Suprapubic skin (tissue), 4 donors: ENCODE measurements at places on chromosomes 12 and 14.
A peak's percentile ranks its signal among the peaks of the same experiment; 100 is the strongest.

- DNase-seq = no peak
These were observed 18.6 kb downstream of the GPRC5A start for GRCh38 chr12:12909995-12910420.

- no peak for DNase-seq
These were observed 28.6 kb downstream of the FIGNL2 start for GRCh38 chr12:51819736-51820525.

GRCh38 chr12:54412348-54412747 is 6.7 kb downstream of the ITGA5 start:
- DNase-seq = peak; percentile 58

- no peak for DNase-seq
These were observed 59.1 kb upstream of the MED13L start for GRCh38 chr12:116336542-116337065.

DNA sequence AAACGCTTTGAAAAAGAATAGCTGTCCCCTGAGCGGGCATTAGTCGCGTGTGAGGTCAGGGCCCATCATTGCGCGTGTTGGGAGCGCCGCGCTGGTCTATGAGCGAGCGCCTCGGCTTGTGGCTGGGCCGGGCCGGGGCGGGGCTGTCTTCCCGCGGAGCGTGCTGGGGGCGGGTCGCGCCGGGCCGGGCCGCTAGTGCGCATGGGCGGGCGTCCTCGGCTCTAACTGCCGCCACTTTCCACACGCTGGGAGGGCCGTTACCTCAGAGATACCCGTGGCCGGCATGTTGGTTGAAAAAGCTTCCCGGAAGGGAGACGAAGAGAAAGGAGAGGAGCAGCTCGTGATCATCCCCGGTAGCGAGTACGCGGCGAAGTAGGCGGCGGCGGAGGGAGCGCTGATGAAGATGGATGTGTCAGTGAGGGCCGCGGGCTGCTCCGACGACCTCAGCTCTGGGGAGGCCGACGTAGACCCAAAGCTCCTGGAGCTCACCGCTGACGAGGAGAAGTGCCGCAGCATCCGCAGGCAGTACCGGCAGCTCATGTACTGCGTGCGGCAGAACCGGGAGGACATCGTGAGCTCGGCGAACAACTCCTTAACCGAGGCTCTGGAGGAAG is at the start of gene EID3:
Gene EID3 (plus strand): TSS at position 202 of the 614 bp plus-strand sequence. CDS start 196 bp downstream, at position 398.
- peak; percentile 92 for DNase-seq

GRCh38 chr14:49893309-49894213 is 679 bp downstream of the ARF6 start:
- DNase-seq = peak; percentile 85

DNA sequence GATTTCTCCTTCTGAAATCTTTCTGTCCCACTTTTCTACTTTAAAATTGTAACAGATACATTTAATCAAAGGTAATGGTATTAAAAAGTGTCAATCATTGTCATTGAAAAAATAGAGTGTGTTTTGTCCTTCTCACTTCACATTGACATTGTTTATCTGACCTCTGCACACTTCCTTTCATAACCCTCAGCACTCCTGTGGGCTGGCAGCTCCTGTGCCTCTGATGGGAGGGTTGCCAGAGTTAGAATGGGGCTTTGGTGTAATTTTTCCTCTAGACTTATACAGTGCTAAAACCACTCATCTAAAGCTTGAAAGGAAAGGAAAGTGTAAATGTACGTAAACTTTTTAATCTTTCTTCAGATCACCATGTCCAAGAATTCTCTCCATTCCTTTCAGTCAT is 23.7 kb downstream of the KCNA1 start:
- DNase-seq = no peak

GRCh38 chr14:68756000-68756481 is 36.8 kb downstream of the ZFP36L1 start:
- no peak for DNase-seq

DNA sequence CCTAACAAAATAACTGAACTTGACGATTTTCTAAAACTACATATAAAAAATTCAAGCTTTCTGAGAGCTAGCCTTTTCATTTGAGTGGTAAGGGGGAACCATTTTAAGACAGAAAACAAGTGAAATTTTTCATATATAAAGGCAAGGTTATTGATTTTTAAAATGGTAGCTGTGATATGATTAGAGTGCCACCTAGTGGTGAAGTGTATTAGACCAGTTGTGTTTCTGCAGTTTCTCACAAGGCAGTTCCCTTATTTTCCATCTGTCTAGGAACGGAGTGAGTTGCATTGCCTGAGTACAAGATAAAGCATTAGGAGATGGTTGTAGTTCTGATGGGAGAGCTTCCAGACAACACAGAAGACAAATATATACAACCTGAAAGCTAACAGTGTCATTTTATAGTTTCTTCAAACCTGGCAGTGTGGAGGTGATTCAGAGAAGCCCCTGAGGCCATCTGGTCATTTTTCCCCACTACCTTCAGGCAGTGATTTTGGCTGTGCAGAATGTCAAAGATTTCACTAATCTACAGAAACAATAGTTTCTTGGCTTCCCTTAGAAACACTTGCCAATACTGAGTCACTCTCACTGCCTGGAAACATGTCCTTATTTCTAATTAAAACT is 180.8 kb downstream of the C12orf50 start:
- no peak for DNase-seq

- DNase-seq = no peak
These were observed 52.0 kb downstream of the ARHGAP5 start for GRCh38 chr14:32129124-32129523.

DNA sequence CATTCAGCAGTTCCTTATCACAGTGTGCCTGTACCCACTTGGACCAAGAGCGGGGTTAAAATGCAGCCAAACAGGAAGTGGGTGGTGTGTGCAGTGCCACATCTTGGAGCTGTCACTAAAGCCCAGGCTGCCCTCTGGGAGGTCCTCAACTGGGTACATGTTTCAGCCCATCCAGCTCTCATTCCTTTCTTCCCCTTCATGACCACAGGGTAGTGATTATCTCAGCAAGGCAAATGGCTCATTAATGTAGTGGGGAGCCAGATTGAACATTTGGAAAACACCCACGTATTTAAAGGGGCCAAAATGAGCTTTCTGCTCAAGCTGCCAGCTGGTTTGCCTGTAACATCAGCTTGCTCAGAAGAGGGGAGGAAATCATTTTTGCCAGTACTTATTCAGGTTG is 210.8 kb upstream of the BTG1 start:
- no peak for DNase-seq

DNA sequence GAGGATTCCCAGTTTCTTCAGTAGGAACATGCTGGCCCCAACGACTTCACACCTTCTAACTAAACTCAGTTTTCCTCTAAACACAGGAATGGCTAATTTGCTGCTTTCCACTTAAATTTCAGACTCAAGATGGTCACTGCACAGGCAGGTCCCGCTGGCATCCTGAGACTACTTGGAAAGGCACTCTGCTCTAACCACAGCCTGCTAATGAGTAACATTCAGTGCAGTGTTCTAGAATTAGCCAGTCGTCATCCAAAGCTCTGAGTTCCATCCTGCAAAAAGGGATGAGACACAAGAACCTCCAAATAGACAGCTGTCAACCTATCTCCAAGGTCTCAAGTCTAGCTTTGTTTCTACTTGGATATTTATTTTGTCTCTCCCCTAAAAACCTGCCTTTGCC is 6.0 kb downstream of the CCDC92 start:
- no peak for DNase-seq

DNA sequence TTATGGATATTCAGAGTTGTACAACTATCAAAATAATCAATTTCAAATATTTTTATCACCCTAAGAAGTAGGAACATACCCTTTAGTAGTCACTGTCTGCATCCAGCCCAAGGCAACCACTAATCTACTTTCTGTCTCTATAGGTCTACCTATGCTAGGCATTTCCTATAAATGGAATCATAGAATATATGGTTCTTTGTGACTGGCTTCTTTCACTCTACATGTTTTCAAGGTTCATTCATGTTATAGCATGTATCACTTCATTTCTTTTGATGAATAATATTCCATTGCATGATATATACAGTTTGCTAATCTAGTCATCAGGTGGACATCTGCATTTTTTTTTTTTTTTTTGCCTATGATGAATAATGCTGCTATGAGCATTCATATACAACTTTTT is 112.4 kb downstream of the PPP1R12A start:
- DNase-seq = no peak

DNA sequence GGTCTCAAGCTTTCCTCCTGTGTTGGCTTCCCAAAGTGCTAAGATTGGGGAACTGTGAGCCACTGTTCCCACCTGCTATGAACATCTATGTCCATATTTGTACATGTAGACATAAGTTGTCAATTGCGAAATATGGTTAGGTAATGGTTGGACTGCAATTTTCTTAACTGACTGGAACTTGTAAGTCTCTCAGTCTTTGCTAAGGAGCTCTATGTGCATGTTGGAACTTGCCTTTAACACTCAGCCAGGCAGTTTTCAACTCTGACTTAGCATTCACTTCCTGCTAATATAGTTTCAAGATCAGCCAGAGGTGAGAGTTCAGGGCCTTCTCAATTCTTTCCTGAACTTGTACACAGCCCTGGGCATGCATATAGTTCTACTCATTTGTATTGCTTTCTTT is 44.5 kb upstream of the EEA1 start:
- no peak for DNase-seq

GRCh38 chr14:54226103-54226502 is 170.7 kb upstream of the CDKN3 start:
- no peak for DNase-seq

DNA sequence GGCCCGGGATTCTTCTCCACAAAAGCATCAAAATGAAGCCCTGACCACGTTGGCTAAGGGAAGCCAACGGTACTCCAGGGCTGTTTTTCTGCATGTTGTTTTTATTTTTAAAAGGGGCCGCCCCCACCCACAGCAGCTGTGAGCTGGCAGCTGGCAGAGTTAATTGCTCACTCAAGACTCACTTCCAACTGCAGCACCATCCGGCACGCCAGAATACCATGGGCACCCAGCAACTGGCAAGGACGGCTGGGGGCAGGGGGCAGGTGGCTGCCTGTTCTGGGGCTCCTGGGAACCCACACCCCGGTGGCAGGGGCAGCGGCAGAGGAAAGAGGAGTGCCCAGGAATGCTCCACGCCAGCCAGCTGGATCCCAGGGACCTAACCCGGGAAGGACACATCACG is 44.3 kb downstream of the NCOR2 start:
- no peak for DNase-seq

GRCh38 chr12:131221061-131221956 is 267.6 kb downstream of the ADGRD1 start:
- peak; percentile 51 for DNase-seq

GRCh38 chr12:70719071-70719470 is 81.8 kb upstream of the PTPRB start:
- no peak for DNase-seq

- no peak for DNase-seq
These were observed 117.2 kb upstream of the PMCH start for GRCh38 chr12:102314821-102315220.

GRCh38 chr12:75784591-75784990 is 247.0 kb downstream of the PHLDA1 start:
- no peak for DNase-seq

- DNase-seq = peak; percentile 78
These were observed 9.4 kb upstream of the GPR132 start for GRCh38 chr14:105074601-105075053.

DNA sequence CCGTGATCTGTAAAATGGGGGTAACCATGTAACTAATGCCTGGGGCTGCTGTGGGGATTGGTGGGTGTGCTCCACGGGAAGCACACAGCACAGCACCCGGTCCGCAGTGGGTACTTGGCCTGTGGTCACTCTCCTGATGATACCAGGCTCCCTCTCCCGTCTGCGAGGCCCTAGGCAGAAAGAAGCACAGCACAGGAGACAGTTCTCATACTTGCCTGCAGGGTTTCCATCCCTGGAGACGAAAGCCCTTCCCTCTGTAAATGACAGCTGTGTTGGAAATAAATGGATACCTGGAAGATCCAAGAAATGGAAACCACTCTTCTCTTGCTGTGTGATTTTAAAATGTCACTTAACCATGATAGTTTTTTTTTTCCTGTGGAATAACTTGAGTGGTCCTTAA is 7.9 kb upstream of the PRMT8 start:
- no peak for DNase-seq
